ENCODE measurements at places on chromosomes 5 and 9. TPM values are rescaled to one million over a fixed set of nuclear protein-coding genes. Genes with fewer than 3 reads are reported as not detected.

The BNC2 gene
- 1.5 TPM for total RNA-seq

DNA sequence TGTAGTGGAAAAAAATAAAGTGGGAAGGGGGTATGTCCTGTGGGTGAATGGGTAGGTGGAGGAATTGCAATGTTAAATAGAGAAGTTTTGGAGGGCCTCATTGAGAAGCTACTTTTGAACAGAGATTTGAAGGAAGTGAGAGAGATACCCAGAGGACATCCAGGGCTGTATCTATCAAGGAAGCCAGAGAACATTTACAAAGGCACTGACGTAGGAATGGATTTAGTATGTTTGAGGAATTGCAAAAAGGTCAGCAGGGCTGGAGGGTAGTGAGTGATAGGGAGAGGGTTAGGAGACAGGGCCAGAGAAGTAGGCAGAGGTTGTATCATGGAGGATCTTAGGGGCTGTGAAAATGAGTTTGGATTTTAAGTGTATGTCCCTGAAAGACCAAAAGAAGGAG lies 13.9 kb downstream of the PTTG1 start:
- no peak for DNase-seq

The STING1 gene
- 17.5 TPM for total RNA-seq

DNA sequence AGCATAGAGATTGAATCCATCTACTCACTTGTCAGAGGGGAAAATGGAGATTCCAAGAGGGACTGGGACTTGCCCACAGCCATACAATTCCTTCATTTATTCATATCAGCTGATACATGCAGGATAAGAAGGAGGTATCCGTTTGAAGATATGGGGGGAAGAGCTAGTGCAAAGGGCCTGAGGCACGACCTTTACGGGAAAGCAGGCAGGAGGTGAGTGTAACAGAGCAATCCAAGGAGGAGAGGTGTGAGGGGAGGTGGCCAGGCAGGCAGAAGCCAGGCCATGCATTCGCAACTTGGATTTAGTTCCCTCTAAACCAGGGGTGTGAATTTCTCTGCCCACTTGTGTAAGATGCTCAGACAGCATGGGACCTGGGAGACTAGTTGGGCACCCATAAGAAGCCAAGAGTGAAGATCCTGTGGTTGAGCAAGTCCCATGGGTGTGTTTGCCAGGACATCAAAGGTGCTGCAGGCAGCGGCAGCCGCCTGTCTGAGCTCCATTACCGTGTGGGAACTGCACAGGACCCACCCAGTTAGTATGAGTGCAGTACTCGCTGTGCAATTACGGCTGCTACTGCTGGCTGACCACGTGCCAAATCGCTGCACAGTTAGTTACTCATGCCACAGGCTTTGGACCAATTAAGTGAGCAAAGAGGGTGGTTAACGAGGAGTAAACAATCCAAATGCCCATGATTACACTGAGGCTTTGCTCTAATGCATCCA lies 31.4 kb upstream of the FAT2 start:
- no peak for DNase-seq

GRCh38 chr5:16485656-16486055 lies 20.1 kb upstream of the ZNF622 start:
- no peak for DNase-seq
